ENCODE measurements at places on chromosomes 2 and 18. TPM values are rescaled to one million over a fixed set of nuclear protein-coding genes. Genes with fewer than 3 reads are reported as not detected.

The DSEL gene
- total RNA-seq = 0.53 TPM

The SLC23A3 gene
- total RNA-seq = 0.75 TPM

The CPS1 gene
- total RNA-seq = 12.6 TPM

The TWIST2 gene
- total RNA-seq = 12.1 TPM

The SLC5A7 gene
- not detected for total RNA-seq

The ALPG gene
- total RNA-seq = 0.71 TPM

The SPC25 gene
- 18.6 TPM for total RNA-seq

The LYG2 gene
- total RNA-seq = not detected

The HOXD8 gene
- total RNA-seq = 5.3 TPM
